ENCODE measurements at places on chromosomes 5 and 9.

DNA sequence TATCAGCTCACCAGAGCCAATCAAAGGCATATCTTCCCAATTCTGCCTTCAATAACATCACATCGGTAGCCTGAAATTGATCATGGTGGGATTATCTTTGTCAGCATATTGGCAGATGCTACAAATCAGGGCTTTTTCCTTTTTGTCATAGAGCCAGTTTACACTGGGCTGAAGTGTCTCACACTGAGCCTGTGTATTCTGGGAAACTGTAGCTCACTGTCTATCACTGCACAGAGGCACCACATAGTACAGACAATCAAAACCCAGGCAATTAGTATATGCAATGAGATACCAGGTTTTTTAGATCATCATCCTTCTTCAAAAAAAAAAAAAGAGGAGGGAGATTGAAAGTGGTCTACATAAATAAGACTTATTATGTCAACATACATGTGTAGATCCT, 46.6 kb downstream of the ADAM19 start:
- H3K27me3 ChIP-seq, result no peaks in the 10 kb centered on the region
- H3K4me3 ChIP-seq, result no peak overlapping the region
- H3K4me1 ChIP-seq, result peaks cover 6% of the 10 kb centered on the region
- no peak for DNase-seq

- H3K36me3 ChIP-seq, result no peaks in the 10 kb centered on the region
- DNase-seq, result no peak
- H3K27me3 ChIP-seq, result no peaks in the 10 kb centered on the region
- no peak overlapping the region for H3K27ac ChIP-seq
Measured at GRCh38 chr5:59725392-59725767, 168.1 kb downstream of the PDE4D start.

DNA sequence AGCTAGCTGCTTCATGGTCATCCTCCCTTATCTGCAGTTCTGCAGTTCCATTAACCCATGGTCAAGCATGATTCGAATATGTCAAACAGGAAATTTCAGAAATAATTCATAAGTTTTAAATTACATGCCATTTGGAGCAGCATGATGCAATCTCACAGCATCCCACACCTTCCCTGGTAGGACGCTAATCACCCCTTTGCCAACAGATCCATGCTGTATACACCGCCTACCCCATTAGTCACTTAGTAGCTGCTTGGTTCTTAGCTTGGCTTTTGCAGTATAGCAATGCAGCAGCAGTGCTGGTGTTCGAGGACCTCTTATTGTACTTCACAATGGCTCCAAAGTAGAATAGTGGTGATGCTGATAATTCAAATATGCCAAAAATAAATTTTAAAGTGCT, 739.7 kb upstream of the CDH9 start:
- H3K27me3 ChIP-seq, result no peaks in the 10 kb centered on the region
- H3K27ac ChIP-seq, result no peak overlapping the region
- H3K4me1 ChIP-seq, result no peaks in the 10 kb centered on the region

- no peak overlapping the region for H3K4me3 ChIP-seq
- DNase-seq, result no peak
- no peaks in the 10 kb centered on the region for H3K36me3 ChIP-seq
- no peak overlapping the region for H3K27ac ChIP-seq
- H3K4me1 ChIP-seq, result peaks cover 14% of the 10 kb centered on the region
Measured at GRCh38 chr5:75368391-75368790, 31.4 kb downstream of the HMGCR start.

DNA sequence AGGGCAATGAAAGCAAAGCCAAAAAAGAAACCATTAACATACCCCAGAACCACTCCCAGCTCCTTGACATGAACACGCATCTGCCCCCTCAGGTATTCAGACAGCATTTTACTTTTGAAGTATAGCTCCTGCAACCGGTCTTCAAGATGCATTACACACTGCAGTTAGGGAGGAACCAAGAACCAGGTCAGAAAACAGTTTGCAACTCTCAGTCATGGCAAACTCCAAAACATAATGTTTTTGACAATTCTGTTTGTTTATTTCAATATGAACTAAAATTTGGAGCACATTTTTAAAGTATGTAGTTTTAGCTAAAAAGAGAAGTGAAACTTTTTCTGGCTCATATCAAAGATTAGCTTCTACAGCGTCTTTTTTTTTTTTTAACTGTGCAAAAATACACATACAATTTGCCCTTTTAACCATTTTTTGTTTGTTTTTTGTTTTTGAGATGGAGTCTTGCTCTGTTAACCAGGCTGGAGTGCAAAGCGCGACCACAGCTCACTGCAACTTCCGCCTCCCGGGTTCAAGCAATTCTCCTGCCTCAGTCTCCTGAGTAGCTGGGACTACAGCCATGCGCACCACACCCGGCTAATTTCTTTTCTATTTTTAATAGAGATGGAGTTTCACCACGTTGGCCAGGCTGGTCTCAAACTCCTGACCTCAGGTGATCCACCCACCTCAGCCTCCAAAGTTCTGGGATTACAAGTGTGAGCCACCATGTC, 12.2 kb upstream of the RAPGEF6 start:
- no peak for DNase-seq
- peaks cover 33% of the 10 kb centered on the region for H3K36me3 ChIP-seq
- peaks cover 14% of the 10 kb centered on the region for H3K4me1 ChIP-seq
- no peaks in the 10 kb centered on the region for H3K27me3 ChIP-seq
- H3K4me3 ChIP-seq, result no peak overlapping the region
- no peak overlapping the region for H3K27ac ChIP-seq

DNA sequence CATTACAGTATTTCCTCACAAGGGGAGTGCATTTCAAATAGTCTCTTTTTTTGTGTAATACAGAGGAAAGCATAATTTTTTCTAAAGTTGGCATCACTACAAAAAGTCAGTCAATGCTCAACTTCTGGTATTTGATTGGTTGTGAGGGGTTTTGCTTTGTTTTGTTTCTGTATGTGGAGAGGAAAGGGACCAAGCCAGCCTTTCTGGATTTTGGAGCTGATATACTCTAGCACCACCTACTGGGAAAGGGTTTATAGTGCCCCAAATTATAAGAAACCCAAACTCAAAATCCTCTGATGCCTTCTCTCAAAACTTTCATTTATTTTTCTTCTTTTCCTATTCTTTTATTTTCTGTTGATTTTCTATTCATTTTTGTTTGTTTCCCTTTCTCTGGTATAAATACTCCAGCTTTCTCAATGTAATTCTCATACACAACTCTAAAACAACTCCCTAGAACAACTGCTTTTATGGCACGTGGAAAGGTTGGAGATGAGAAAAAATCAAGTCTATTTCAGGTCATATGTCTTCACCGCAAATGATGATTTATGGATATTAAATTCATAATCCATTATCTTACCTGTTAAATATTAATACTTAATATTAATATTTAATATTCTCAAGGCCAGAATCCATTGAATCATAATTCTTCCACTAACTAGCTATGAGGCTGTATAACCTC, 69.5 kb upstream of the ANXA1 start:
- DNase-seq, result no peak
- no peak overlapping the region for H3K27ac ChIP-seq
- peaks cover 22% of the 10 kb centered on the region for H3K27me3 ChIP-seq
- no peaks in the 10 kb centered on the region for H3K36me3 ChIP-seq
- H3K4me3 ChIP-seq, result no peak overlapping the region
- H3K4me1 ChIP-seq, result peaks cover 13% of the 10 kb centered on the region

DNA sequence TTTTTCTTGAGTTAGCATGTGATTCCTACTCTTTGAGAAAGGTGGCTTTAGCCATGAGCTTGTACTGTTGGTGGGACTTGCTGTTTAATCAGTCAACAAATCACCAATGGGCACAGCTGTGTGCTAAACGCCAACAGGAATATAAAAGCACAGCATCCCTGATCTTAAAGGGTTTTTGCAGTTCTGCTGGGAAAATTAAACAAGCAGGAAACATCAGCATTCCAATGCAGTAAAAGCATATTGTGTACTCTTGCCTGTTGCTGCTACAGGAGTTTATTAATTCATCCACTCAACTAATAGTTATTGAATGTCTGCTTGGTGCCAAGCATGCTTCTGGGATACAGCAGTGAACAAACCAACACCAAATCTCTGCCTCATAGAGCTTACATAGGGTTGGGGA, 27.4 kb upstream of the F2RL1 start:
- no peak for DNase-seq
- peaks cover 55% of the 10 kb centered on the region for H3K4me1 ChIP-seq
- no peaks in the 10 kb centered on the region for H3K36me3 ChIP-seq
- H3K27ac ChIP-seq, result peak overlapping the region; percentile 92
- H3K27me3 ChIP-seq, result no peaks in the 10 kb centered on the region
- H3K4me3 ChIP-seq, result no peak overlapping the region

GRCh38 chr5:98767581-98767980, 5.9 kb upstream of the RGMB start:
- peak overlapping the region; percentile 64 for H3K27ac ChIP-seq
- no peaks in the 10 kb centered on the region for H3K27me3 ChIP-seq
- peak overlapping the region; percentile 10 for H3K4me3 ChIP-seq

GRCh38 chr9:107569174-107569573, 79.6 kb upstream of the KLF4 start:
- no peaks in the 10 kb centered on the region for H3K27me3 ChIP-seq
- peaks cover 8% of the 10 kb centered on the region for H3K4me1 ChIP-seq
- DNase-seq, result no peak
- no peak overlapping the region for H3K4me3 ChIP-seq
- no peaks in the 10 kb centered on the region for H3K36me3 ChIP-seq
- no peak overlapping the region for H3K27ac ChIP-seq

DNA sequence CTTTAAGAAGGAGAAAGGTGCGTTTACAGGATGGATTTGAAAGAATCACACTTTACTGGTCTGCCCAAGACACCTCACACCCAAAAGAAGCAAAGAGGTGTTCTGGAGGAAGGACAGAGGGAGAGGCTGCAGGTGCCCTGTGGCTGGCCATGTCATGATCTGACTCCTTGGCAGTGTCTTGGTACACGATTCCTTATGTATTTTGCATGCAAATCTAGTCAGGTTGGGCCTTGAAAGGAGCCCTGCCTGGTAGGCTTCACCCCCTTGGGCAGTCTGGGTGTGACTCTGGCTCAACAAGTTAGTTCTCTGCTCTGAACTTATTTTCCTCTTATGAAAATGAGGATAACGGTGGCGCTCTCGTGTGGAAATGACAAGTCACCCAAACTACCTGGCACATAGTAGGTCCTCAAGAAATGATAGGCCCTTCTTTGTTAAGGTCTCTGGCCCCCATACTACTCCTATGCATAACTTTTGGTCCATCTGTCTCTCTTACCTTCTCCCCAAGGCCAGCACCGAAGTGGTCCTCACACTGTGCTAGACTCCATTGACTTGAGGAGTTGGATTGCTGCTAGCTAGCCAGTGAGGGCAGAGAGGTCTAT, 212.5 kb downstream of the SEMA6A start:
- no peaks in the 10 kb centered on the region for H3K27me3 ChIP-seq
- peak overlapping the region; percentile 71 for H3K4me3 ChIP-seq
- no peaks in the 10 kb centered on the region for H3K36me3 ChIP-seq
- H3K4me1 ChIP-seq, result peaks cover 13% of the 10 kb centered on the region
- no peak overlapping the region for H3K27ac ChIP-seq

- DNase-seq, result no peak
- peaks cover 17% of the 10 kb centered on the region for H3K4me1 ChIP-seq
- no peaks in the 10 kb centered on the region for H3K36me3 ChIP-seq
- no peak overlapping the region for H3K27ac ChIP-seq
- H3K27me3 ChIP-seq, result no peaks in the 10 kb centered on the region
Measured at GRCh38 chr9:26159575-26160392, 481.5 kb upstream of the TUSC1 start.

GRCh38 chr5:155250596-155250995, 237.0 kb downstream of the KIF4B start:
- no peak for DNase-seq
- no peaks in the 10 kb centered on the region for H3K36me3 ChIP-seq
- H3K27ac ChIP-seq, result no peak overlapping the region
- H3K4me1 ChIP-seq, result no peaks in the 10 kb centered on the region
- H3K27me3 ChIP-seq, result no peaks in the 10 kb centered on the region
- no peak overlapping the region for H3K4me3 ChIP-seq

DNA sequence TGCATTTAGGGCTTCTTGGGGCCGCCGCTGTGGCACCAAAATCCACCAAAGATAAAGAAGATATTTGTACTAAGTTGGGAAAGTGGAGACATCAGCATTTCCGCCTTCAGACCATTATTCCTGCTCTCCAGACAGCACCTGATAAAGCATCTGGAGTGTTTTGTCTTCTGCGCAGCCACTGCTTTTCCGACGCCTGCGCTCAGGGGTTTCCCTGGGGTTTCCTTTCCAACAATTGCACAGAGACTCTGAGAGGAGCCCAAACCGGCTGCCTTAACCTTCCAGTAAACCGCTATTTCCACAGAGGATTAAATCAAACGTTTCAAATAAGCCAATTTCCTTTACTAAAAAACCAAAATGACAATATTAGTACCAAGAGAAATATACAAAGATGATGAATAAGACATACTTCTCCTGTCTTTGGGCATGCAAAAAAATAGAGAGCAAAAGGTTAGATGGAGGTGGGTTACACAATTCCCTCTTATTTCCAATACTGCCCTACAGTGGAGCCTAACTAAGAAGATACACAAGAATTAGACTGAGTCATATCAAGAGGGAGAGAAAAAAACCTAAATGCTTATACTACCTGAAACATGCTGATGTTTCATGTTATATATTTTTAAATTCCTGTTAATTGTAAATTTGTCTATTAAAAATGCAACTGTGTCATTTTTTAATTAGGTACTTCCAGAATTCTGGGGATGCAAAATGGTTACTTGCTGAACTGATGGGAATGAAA, 98.4 kb downstream of the MAPKAP1 start:
- H3K4me1 ChIP-seq, result peaks cover 8% of the 10 kb centered on the region
- no peak for DNase-seq
- H3K27ac ChIP-seq, result no peak overlapping the region
- no peak overlapping the region for H3K4me3 ChIP-seq
- H3K27me3 ChIP-seq, result no peaks in the 10 kb centered on the region

DNA sequence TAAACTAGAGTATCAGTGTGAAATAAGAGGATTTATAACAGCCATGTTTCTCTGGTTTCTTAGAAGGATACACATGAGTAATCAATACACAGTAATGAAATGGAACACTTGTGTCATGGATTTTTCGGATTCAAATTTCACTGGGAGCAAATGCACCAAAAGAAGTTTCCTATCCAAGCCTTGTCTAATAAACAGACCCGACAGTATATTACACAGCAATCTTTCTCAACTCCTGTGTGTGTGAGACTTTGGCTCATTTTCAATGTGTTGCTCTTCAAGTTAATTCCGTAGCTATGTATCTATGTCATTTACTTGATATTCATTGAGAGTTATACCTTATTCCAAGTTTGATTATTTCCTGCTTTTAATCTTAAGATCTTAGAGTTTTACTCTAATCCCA, 930.2 kb downstream of the MAT2B start:
- no peaks in the 10 kb centered on the region for H3K36me3 ChIP-seq
- H3K27me3 ChIP-seq, result no peaks in the 10 kb centered on the region
- no peaks in the 10 kb centered on the region for H3K4me1 ChIP-seq
- no peak for DNase-seq
- H3K27ac ChIP-seq, result no peak overlapping the region
